ENCODE measurements at places on chromosomes 3 and 15.
A peak's percentile ranks its signal among the peaks of the same experiment; 100 is the strongest.

DNA sequence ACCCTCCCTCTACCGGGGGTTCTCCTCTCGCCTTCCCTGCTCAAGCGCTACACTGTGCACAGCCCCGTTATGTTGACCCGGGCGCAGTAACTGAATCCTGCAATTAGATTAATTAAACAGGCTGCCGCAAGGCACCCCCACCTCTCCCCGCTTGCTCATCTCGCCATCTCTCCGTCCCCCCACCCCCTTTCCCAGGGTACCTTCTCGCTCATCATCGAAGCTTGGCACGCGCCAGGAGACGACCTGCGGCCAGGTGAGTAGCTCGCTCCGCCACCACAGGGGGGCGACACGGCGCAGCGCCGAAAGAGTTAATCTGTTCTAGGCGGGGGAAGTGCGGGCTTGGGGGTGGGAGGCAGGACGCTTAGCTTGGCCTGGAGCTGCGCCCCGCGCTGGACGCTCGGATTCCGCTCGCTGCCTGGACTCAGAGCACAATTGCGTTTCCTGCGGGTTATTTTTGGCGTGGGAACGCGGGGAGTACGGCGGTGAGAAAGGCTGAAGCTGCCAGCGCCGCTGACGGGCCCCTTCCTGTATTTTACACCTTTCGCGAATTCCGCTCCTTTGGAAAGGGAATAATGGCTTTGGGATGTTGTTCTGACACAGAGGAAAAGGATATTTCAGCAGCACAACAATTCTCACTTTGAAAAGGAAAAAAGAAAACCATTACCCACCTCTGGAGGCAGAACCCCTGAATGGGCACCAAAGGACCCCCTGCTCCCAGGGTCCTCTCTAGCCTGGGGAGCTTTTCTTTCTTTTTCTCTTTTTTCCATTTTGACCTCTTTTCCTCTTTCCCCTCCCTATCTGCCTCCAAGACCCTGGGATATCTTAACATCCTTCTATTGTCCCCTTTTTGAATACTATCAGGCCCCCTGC lies 1.5 kb downstream of the DLL4 start:
- no peak for DNase-seq

DNA sequence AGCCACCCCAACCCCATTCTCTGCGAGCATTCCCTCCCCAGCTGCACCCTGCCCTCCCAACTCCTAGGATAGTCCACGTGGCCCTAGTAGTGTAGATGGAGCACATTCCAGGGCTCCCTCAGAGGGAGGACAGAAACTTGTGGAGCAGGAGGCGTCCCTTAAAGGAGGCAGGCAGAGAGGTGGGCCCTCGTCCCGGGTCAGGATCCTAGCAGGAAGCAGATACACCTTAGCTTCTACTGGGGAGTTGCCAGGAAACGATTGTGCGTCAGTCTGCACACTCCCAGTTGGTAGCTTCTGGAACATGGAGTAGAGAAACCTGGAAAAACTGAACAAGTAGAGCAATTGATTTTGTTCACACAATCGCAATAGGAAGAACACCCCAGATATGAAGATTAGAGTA lies 43.9 kb upstream of the KLHL25 start:
- DNase-seq, result no peak

DNA sequence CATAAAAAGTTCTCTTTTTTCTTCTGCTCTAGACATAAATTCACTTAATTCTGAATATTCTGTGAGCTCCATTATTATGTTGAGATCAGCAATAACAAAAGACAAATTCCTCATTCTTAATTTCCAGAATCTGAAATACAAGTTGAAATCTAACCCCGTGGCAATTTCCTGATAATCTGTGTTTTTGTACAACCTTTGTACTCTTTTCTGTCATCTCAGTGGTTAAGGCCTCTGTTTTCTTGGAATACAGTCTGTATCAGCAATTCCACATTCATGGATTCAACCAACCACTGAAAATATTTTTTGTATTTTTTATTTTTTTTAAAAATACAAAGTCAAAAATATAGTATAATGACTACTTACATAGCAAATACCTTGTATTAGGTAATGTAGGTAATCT lies 8.7 kb downstream of the CCR8 start:
- DNase-seq, result no peak

GRCh38 chr15:31303726-31304648 lies 22.6 kb upstream of the KLF13 start:
- no peak for DNase-seq

- no peak for DNase-seq
Measured at GRCh38 chr3:95148107-95148506, 1085.2 kb downstream of the NSUN3 start.

GRCh38 chr3:109607897-109608296 lies 270.6 kb upstream of the DPPA4 start:
- DNase-seq, result no peak

GRCh38 chr3:169660709-169661360 lies 2.7 kb downstream of the MECOM start:
- peak; percentile 45 for DNase-seq

DNA sequence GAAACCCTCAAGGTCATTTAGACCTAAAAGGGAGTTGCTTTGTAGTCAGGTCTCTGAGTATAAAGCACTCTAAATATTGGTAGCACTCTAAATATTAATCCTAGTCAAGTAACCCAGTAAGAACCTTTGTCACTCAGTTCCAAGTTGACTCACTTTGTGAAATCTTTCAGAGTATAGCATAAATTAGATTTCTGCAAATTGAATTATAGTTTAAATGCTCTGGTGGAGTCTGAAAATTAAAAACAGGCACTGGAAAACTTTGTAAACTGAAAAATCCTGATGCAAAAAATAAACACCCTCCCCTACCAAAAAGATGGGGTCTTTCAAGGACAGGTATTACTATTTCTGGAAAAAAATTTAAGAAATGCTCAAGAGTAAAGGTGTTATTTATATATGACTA lies 196.3 kb upstream of the FEZF2 start:
- no peak for DNase-seq

DNA sequence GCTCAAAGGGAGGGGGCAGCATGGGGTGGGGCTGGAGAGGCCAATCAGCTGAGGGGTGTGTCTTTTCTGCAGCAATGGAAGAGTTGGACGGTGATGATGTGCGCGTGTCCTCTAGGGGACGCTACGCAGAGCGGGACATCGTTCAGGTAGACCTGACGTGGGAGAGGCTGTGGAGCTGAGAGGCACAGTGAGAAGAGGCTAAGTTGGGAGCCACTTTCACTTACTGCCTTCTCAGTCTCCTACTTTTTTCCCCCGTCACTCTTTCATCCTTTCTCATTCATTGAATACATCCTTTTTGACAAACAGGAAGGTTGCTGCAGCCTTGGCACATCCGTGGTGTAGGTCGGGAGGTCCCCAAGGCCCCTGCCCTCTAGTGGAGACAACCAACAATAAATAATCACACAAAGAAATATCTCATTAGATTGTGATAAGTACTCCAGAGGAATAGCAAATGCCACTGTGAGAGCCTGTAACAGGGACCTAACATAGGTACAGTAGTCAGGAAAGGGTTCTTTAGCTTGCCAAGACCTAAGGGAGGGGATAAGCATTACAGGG lies 4.4 kb upstream of the BRPF1 start:
- DNase-seq, result peak; percentile 77

GRCh38 chr3:197791113-197791891 lies at the start of gene LRCH3:
TSS of gene LRCH3 (plus strand) at chr3:197791254. CDS start at chr3:197791279, 25 bp downstream.
- DNase-seq, result peak; percentile 88

GRCh38 chr3:185920184-185920583 lies 17.6 kb downstream of the TRA2B start:
- DNase-seq, result peak; percentile 1

DNA sequence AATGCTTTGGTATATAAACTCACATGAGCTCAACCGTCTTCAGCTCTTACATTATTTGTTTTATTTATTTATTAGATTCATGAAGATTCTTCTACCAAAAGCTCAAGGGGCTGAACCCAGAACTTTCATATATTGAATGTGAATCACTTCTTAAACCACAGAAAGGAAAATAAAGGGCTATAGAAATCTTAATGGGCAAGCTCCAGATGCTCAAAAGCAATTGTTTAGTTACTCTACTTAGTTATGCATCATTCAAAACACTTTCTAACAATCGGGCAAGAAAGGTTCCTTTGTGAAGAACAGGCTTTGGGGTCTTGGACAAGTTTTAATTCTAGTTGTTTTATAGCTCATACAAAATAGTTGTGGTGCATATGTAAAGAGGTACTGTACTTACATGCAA lies 380.2 kb downstream of the TIGIT start:
- no peak for DNase-seq

DNA sequence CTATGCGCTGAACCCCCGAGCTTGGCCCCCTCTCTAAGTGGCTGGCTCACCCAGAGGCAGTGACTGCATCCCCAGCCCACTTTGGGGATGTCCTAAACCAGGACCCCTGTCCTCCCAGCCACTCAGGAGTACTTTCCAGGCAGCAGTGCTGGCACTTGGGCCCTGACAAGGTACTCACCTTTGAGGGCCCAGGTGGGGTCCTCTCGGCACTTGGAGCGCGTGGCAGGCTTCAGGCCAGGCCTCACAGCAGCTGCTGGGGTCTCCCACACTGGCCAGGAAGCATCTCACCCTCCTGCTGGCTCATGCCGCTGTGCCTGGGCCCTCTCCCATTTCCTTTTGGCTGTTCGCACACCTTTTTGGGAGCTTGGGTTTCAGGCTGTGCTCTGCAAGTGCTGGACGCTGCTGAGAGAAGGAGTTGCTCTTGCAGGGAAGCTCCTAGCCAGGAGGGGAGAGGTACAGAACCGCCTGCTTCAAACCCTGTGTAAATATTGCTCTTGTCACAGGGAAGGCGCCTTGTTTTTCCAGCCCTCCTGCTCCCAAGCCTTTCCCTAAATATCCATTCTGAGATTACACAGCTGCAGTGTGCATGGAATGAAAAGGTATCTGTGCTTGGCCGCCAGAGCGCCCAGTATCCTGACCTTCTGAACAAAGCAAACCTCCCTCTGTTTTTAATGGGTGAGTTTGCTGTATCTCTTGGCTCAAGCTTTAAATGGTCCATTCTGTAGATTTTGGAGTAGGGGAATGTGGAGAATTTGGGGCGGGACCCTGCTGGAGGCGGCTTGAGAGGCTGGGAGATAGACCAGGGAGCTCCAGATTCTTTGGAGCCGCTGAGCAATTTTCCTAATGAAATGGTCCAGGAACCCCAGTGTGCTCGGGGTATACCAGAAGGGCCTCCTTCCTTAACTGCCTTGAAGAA lies 45.6 kb downstream of the DNASE1L3 start:
- no peak for DNase-seq

- DNase-seq, result no peak
Measured at GRCh38 chr3:36678216-36679013, 85.9 kb downstream of the DCLK3 start.

GRCh38 chr15:48063411-48063985 lies 57.3 kb upstream of the SLC24A5 start:
- no peak for DNase-seq

DNA sequence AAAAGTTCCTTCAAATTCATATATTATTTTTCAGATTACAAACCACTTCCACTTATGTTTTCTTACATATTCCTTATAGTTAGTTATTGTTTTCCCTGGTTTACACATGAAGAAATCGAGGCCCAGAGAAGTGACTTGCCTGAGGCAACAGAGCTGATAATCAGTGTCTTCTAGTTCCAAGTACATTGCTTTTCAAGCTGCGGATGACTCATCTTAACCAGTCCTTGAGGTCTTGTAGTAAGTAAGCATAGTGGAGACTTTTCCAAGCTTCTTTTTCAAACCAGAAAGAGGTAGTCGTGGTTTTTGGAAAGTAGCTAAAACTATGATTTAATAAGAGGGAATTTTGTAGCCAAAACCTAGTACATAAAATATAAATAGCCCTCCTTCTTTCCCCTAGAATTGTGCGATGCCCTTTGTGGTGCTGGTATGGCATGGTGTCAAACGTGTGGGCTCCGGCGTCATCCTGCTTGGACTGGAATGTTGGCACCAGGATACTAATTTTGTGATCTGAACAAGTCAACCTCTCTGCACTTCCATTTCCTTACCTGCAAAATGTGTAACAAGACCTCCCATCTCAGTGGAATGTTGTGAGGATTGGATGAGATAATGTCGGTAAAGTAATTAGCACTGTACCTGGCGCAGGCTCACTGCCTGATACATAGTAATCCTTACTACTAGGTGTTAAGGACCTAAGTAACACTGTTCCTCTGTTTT lies 19.0 kb upstream of the DLG1 start:
- peak; percentile 19 for DNase-seq

GRCh38 chr15:45468294-45468693 lies 54.3 kb downstream of the SLC30A4 start:
- no peak for DNase-seq

- DNase-seq, result no peak
Measured at GRCh38 chr3:116445990-116446389, 703 bp upstream of the LSAMP start.

- no peak for DNase-seq
Measured at GRCh38 chr3:111482574-111482973, 59.4 kb upstream of the CD96 start.

DNA sequence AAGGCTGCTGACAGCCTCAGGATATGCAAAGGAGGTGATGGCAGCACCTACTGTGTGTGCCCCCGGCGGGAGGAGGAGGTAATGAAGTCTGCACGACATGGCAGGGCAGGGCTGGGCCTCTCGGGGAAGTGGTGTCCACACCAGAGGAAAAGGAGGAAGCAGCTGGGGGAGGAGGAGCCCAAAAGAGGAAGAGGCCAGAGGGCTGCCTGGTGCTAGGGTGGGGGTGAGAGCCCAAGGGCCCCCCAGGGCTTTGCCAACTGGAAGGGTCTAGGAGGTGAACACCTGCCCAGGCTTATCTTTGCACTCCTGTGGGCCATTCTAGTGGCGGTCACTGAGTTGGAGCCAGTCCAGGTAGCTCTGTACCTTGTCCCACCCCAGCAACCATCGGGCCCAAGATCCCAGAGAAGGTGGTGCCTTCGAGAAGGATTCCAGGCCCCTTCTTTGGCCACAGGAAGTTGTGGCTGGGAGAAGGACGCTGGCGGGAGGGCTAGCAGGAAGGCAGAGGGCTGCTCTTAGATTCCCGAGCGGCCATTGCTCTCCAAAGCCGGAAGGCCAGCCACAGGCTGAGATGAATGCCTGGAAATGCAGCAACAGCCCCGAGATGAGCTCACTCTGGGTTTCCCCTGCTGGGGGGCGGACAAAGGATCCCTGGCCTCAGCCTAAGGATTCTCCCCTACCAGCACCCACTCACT lies 7.0 kb downstream of the GNAI2 start:
- peak; percentile 81 for DNase-seq

DNA sequence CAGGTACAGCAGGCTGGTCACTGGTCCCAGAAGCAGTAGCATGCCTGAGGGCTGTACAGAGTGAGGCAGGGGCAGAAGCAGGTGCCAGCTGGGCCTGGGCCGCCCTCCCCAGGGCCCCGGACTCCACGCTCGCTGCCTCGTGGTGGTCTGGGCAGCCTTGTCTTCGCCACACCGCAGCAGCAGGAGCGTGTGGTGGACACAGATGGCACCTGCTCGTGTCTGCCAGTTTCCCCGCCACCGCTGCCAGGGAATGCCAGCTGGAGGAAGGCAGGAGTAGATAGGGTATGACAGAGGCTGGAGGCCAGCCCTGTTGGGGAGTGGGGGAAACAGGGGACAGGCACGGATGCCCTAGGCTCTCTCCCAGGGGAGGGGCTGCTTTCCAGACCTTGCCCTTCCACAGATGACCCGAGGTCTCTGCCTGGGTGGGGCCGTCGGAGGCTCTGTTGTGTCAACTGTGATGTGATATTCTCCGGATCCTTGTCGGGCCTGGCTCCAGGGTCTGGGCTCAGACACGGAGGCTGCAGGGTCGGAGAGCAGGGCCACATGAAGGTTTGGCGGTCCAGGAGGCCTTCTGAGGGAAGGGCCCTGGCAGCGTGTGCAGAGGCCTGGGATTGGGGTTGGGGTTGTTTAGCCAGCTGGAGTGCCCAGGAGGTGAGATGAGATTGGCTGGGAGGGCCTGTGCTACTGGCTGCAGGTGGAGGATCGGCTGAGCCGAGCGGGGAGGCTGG lies 33.6 kb downstream of the GOLGA6L10 start:
- DNase-seq, result no peak

Measured in hematopoietic multipotent progenitor cell treated with erythropoietin and hydrocortisone succinate and interleukin-3 and kit ligand, for 6 days (in vitro differentiated cells).